Testis (tissue), 5 donors: ENCODE measurements at places on chromosomes 12 and 14.

DNA sequence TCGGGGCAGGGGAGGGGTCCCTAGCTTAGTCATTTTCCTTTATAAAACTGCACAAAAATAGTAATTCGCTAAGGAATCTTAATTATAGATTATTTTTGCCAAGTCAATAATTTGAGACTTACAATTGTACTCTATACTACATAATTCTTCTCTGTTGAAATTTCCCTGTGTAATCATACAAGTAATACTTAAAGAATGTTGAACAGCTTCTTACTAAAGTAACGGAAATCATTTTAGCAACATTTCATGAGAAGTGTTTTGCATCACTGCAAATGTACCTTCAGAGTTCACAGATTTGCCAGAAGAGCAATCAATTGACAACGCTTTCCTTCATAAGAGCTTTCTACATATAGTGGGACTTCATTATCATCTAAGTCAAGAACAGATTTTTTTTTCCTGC, 7.9 kb upstream of the GNG2 start:
- no peak for DNase-seq

DNA sequence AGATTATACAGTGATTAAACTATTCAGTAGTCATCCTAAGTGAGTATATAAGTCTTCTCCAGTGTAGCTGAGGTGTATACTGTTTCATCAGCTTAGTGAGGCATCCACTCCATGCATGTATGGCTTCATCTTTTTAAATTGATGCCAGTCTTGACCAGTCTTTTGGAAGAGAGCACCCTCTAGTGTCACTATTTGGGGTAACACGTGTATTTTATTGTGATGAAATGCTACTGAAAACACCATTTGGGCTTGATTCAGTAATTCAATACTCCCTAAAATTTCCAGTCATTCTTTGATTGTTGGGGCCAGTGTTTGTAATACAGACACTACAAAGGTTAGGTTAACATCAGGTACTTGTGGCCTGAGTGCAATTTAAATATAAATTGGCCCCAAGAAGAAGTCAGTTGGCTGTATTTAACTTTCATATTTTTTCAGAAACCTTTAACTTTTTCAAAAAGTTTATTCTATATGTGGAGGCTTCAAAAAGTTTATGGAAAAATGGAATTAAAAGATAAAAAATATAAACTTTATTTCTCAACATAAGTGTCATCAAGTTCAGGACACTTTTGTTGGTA, 35.3 kb downstream of the MIPOL1 start:
- DNase-seq = no peak

DNA sequence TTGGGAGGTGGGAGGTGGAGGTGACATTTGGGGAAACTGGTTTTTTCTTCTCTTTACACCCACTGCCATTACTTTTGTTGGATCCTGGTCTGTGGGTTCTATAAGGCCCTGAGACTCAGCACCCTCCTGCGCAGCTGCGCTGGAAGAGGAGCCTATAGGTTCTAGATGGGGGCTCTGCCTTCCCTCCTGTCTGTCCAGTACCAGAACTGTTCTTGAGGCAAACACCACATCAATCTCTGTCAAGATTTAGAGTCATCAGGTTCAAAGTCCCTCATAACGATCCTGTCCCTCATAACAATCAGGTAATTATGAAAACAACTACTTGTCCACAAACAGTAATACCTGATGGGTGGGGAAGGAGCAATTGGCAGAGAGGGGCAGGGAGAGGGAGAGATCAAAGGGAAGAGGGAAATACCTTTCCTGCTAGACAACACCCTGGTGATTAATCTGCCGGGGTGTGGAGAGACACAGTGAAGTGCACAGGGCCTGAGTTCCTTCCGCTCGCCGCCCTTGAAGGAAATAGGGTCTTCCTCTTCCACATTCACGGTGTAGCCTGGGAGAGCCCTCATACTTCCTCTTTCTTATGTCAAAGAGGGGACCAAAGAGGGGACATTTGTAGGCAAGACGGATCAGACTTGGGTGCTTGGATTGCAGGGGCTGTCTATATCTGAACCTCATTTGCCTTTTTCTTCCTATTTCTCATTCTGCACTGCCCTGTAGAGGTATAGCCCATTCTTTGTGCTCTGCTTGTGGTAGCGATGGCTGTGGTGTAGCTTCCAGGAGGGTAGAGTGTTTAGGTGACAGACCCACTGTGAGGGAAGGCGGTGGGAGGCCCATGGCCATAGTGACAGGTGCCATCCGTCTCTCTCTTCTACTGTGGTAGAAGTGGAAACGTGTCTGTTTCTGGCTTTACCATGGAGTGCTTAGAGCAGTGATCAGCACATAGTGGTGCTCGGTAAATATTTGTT, 12.6 kb downstream of the GPRC5A start:
- DNase-seq = no peak

- DNase-seq = no peak
Observed at GRCh38 chr12:29437575-29437974, 56.6 kb upstream of the ERGIC2 start.

DNA sequence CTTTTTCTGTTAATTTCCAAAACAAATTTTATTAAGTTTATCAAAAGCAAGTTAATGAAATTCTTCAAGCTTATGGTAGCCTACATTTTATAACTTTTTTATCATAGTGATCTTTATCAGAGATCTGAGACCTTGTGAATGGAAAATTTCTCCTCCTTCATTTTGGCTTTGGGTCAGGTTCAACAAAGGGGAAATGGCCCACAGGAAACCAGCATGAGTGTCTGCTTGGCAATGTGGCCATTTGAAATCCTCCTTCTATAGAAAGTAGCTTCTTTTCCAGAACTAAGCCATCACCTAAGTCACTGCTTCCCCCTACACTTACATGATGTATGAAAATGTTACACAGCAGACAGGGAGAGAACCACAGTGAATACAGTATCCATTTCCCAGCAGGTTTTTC, 1.6 kb downstream of the RHOJ start:
- no peak for DNase-seq

DNA sequence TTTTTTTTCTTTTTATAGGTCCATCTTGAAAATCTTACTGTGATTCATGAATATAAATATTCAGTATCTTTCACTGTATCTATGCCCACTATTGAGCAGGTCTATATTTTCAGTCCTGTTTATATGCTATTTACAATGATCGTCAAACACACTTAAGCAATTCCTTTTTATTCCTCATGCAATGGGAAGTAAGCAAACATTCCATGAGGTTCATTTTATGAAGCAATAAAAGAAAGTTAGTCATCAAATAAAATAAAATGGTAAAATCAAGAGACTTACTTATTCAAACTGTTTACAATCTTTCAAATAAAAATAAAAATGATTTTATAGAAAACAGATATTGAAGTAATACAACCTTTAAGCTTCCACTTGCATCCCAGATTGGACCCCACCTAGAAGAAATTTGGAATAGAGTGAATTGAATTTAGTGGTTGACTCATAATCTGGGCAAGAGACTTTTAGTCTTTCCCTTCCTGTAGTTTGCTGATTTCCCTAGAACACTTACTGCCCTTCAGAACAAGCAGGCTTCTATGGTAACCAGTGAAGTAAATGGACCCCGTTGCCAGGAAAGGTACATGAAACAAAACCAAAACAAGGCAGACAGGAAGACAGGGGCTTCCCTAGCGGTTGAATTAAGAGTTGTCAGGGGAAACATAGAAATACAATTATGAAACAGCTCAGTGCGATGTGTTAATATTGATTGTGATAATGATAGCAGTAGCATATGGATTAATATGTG, 241.0 kb upstream of the ATP2B1 start:
- DNase-seq = no peak
